Esophagus squamous epithelium (tissue), 5 donors: ENCODE measurements at places on chromosomes 3 and 15. TPM values are rescaled to one million over a fixed set of nuclear protein-coding genes. Genes with fewer than 3 reads are reported as not detected.

Gene CPA3
- 11.4 TPM for total RNA-seq

Gene SH2D7
- total RNA-seq = not detected

DNA sequence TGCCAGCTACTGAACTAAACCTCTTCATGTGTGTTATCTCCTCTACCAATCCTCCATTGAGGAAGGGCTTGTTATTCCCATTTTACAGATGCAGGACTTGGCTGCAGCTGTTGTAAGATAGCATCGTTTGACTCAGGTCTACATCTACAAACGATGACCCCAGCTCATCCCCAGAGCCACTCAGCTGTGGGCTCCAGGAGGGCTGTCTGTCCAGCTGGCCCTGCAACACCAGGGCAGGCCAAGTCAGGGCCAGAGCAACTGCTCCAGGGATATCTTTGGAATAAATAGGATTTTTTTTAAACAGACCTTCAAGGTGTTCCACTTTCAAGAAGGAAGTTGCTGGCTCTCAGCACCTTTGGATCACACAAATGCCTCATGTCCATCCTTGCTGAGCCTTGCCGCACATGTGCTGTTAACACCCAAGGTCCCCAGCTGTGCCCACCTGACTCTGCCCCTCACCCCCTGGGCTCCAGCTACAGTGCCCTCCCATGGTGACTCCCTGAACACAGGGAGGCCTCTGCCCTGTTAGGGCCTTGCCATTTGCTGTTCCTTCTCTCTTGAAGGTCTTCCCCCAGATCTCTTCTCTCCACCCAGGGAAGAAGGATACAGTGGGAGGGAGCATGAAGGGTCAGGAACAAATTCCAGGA, 31.0 kb downstream of the ALDH1L1 start:
- no peak for DNase-seq

GRCh38 chr3:105899516-105899915, 30.7 kb upstream of the CBLB start:
- DNase-seq = no peak

GRCh38 chr3:74420538-74421124, 193.8 kb downstream of the CNTN3 start:
- DNase-seq = no peak

DNA sequence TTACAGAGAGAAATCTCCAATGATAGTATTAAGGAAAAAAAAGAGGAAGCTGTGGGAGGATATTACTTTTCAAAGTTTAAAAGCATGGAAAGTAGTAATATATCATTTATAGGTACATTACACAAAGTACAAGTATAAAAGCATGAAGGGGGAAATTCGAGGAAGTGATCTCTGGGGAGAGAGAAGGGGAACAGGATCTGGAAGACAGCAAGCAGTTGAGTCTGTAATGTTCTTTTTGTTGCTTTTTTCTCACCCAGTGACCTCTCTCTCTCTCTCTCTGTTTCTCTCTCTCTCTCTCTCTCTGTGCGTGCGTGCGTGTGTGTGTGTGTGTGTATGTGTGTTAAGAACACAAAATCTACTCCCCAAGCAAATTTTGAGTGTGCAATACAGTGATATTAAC, 10.2 kb downstream of the C3orf20 start:
- DNase-seq = no peak

GRCh38 chr3:10437995-10438901, 67.1 kb downstream of the ATP2B2 start:
- no peak for DNase-seq

DNA sequence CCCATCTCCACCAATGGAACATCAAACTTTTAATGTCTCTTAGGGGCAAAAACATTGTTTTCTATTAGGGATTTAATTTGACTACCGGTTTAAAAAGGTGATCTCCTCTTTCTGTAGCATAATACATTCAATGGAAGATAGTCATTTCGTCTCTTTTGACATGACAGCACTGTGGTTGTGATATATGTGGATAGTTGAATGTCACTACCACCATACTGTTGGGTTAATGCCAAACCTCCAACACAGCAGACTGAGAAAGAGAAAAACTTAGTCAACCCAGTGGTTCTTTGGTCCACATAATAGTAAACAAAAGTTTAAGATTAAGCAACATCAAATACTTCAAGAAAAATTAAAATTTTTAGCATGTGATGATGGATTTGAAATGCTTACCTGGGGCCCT, 530.4 kb downstream of the AGBL1 start:
- no peak for DNase-seq
